Body of pancreas (tissue), 4 donors: ENCODE measurements at places on chromosomes 11 and 22. TPM values are rescaled to one million over a fixed set of nuclear protein-coding genes. Genes with fewer than 3 reads are reported as not detected.

AP2A2 gene
- 40.7 TPM for total RNA-seq

DNAJC24 gene
- total RNA-seq: 32.3 TPM

GP1BB gene
- 6.2 TPM for total RNA-seq

VPS26B gene
- total RNA-seq: 34.8 TPM

LRRC75B gene
- total RNA-seq: 20.8 TPM

OR5P2 gene
- total RNA-seq: not detected

ACR gene
- total RNA-seq: not detected
